ENCODE measurements at places on chromosomes 1 and 21. TPM values are rescaled to one million over a fixed set of nuclear protein-coding genes. Genes with fewer than 3 reads are reported as not detected.

- H3K27me3 ChIP-seq, result no peaks in the 10 kb centered on the region
- H3K4me3 ChIP-seq, result no peak overlapping the region
- no peaks in the 10 kb centered on the region for H3K4me1 ChIP-seq
- H3K27ac ChIP-seq, result no peak overlapping the region
- no peaks in the 10 kb centered on the region for H3K36me3 ChIP-seq
These were observed 615.2 kb downstream of the PLA2G4A start for GRCh38 chr1:187443939-187444338.

DNA sequence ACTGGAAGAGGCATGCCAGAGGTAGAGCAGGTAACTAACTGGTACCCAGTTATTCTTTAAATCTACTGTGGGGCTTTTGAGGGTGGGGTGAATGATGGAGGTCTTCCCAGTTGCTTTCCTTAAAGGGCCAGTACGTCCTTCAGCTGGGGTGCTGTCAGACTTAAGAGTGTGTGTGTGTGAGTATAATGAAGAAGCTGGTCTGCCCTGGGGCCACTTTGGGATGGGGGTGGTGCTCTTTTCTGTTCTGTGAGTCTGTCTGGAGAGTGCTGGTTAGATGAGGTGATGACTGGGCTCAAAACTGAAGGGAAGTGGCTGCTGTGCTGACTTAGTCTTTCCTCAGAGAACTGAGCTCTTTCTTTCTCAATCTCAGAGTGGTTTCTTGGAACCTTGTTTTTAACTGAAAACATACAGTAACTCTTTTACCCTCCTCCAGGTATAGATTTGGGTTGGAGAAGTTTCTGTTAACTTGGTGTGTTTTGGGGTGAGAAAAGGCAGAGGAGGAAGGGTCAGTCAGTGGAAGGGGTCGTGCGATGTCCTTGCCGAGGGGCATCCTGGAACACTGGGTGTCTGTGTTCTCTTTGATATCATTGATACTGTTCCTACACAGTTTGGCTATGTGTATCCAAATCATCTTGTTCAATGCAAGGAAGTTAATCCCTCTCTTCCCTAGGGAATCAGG is 746 bp downstream of the MACF1 start:
- DNase-seq, result peak; percentile 88
- no peaks in the 10 kb centered on the region for H3K27me3 ChIP-seq
- H3K27ac ChIP-seq, result peak overlapping the region; percentile 100
- peak overlapping the region; percentile 89 for H3K4me3 ChIP-seq

- no peak for DNase-seq
- H3K36me3 ChIP-seq, result peaks cover 23% of the 10 kb centered on the region
- no peak overlapping the region for H3K4me3 ChIP-seq
- H3K27ac ChIP-seq, result no peak overlapping the region
- peaks cover 24% of the 10 kb centered on the region for H3K4me1 ChIP-seq
- no peaks in the 10 kb centered on the region for H3K27me3 ChIP-seq
These were observed 33.5 kb downstream of the ASH1L start for GRCh38 chr1:155529109-155529508.

The CD48 gene
- total RNA-seq, result 332 TPM

The FOXO6 gene
- not detected for total RNA-seq

The TLR5 gene
- 0.80 TPM for total RNA-seq
